HT-29 (cell line): ENCODE measurements at places on chromosomes 5 and 9. TPM values are rescaled to one million over a fixed set of nuclear protein-coding genes. Genes with fewer than 3 reads are reported as not detected.

Gene FAT2
- not detected in 2 replicates for total RNA-seq

DNA sequence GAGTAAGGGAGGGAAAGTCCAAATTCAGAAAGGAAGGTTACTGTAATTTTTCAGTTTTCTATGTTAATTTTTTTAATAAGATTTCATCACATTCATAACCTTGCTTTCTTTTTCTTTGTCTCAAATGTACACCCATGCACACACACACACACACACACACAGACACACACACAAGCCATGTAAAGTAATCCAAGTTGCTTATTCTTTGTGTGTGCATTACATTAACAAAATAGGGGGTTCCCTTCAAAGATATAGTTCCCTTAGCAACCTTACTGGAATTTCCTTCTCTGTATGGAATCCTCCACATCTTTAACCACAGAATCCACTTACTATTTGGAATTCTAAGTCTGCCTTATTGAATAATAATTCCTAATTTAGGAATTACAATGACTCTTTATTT, 32.7 kb downstream of the ZNF366 start:
- no peak for DNase-seq

DNA sequence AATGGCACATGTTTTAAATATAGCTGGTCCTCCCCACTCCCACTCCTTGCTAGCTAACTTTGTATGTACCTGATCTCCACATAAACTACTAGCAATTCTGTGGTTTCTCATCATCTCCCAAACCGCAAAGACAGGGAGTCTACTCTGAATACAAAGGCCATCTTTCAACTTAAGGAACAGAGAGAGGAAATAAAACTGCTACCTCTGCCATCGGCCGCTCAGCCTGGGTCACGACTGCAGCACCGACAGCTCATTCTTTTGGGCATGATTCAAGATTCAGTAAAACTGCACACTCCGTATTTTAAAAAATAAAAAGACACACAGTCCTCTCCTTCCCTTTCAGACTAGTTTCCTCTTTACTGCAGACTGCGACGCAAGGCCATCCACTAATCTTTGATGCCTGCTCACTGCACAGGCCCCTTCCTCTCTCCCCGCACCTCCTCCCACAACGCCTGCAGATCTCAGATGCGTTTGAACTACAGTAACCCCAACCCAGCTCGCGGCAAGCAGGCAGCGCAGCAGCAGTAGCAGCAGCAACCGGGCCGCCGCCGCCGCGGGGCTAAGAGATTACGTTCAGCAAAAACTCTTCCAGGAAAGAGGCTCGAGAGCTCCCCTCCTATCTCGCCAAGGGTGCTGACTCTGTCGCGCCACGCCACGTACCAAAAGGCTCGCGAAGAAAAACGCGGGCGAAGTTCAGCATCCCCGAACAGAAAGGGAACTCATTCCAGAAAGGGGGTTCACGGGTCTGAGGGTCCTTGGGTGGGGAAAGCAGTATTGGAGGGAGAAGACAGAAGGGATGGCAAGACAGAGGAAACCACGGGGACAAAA, 1.5 kb downstream of the RNF145 start:
- peak; percentile 69 for DNase-seq

DNA sequence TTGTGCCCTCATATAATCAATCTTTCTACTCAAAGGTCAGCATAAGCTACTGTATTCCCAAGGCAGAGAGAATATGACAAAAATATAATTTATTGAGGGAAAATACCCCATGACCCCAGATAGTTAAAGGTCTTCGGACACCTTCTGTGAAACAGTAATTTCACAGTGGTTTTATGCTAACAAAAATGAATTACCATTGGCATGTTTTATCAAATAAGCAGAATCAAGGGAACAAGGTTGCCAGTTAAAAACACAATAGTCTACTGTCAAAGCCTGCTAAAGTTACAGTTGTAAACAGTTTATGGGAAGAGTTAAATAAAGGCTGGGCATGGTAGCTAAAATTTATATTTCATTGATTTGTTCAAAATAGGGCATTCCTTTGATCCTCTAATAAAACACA, 154.3 kb downstream of the GIN1 start:
- no peak for DNase-seq

DNA sequence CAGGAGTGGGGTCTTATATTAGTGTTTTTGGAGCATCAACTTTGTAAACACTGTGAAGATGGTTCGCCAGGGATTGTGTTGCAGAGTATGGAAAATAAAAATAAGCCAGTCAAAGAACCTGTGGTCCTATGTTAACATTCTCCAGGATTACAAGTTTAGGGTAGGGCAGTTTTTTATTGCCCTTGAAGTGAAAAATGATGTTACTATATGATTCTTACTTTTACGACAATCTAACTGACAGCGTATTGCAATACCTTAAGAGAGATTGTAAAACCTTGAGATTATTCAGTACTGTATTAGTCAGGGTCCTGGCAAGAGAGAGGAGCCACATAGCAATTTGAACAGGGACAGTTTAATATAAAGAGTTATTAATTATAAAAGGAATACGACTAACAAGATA, 144.7 kb upstream of the ZNF608 start:
- DNase-seq, result no peak

DNA sequence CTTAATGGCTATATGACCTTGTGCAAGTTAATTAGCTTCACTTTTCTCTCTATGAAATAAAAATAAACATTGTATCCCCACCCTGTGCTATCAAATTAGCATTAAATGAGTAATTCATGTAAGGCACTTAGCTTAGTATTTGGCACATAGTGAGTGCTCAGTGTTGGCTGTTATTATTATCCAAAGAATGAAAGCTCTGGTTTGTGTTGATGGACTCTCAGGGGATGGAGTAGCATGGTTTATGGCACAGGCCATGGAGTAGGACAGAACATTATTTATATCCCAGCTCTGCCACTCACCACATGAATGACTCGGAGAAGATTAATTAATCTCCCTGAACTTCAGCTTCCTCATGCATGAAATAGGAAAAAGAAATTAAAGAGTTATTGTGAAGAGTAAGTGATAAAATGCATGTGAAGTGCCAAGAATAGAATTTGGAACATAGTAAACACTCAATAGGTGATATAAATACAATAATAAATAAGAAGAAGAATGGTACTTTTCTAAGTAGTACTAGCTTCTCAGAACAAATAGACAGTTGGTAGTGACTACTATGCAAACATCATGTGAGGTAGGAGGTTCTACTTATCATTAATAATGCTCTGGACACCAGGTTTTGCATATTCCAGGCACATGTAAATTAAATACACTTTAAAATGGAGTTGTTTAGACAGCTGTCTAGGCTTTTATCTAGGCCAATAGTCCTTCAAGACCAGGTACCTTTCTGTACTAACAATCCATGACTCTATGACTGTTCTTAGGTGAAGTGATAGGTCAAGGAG, 146.4 kb downstream of the GRIA1 start:
- no peak for DNase-seq

Gene ZFYVE16
- 4.5 and 4.9 TPM in 2 replicates for total RNA-seq

- DNase-seq, result no peak
Observed at GRCh38 chr5:79820648-79821047, 131.0 kb downstream of the CMYA5 start.

- no peak for DNase-seq
Observed at GRCh38 chr9:135707252-135708138, 5.5 kb downstream of the KCNT1 start.

DNA sequence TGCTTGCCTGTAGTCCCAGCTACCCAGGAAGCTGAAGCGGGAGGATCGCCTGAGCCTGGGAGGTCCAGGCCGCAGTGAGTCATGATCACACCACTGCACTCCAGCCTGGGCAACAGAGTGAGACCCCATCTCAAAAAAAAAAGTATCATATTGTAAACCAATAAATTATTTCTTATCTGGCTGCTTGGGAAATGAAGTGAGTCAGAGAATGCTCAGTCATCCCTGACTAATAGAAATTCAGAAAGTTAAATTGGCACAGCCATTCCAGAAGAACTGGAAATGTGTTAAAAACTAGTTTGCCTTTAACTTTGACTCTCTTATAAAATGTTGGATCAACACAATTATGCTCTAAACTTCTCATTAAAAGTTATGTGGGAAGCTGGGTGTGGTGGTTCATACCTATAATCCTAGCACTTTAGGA, 9.8 kb upstream of the GNE start:
- DNase-seq, result no peak

DNA sequence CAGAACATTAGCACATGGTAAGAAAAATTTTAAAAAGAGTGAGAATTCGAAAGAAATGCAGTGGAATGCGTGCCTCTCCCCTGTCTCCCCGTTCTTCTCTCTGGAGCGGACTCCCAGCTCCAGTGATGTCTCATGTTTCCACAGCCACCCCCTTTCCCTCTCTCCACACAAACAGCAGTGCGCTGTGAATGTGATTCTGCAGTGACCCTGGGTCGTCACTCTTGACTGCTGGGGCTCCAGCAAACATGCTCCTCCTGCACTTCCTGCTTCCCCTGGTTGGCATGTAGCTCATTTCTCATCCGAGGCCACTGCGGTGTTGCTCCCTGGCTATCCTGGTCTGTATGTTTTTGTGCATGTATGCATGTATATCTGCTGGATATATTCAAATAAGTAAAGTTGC, 13.3 kb downstream of the PHF2 start:
- DNase-seq, result no peak

DNA sequence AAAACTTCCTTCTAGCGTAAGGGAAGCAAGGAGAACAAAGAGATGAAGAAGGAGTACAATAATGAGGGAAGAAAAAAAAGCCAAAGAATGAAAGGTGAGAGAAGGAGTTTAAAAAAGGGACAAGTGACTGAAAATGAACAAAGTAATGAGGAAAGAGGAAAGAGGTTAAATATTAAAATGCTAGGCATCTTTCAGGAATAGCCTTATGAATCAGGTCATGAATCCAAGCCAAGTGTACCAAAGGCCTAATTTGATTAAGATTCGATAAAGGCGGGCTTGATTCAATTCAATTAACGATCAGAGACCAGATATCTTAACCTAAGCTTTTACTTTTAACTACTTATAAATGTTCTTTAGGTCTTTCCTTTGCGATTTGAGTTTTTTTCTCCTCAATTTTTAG, 141.8 kb upstream of the GNA14 start:
- DNase-seq, result no peak

- no peak for DNase-seq
Observed at GRCh38 chr5:172114875-172115422, 73.1 kb downstream of the STK10 start.

DNA sequence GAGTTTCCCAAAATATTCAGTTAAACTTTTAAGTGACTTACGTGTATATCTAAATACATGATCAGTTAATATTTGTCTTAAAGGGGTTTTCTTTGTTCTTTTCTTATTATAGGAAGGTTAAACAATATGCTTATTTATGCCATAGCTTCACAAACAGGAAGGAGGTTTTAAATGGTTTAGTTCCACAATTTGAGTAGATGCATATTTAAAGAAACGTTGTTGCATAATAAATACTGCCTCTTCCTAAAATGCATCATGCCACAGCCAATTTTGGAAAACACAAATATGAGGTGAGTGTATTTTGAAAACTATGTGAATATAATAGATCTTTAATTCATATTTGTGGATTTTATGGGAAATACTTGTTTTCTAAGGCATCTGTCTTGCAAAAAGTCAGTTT, 2.5 kb upstream of the ADRB2 start:
- DNase-seq, result no peak

- peak; percentile 98 for DNase-seq
Observed at GRCh38 chr9:33329117-33329563, 38.8 kb downstream of the NFX1 start.

- no peak for DNase-seq
Observed at GRCh38 chr9:75418518-75418917, 330.2 kb downstream of the OSTF1 start.
